ENCODE measurements at places on chromosomes 6 and 20.

- no peak for DNase-seq
These were observed 68.7 kb upstream of the SLC4A11 start for GRCh38 chr20:3307725-3308124.

- DNase-seq = no peak
These were observed 18.5 kb upstream of the ARMC12 start for GRCh38 chr6:35718375-35718736.

DNA sequence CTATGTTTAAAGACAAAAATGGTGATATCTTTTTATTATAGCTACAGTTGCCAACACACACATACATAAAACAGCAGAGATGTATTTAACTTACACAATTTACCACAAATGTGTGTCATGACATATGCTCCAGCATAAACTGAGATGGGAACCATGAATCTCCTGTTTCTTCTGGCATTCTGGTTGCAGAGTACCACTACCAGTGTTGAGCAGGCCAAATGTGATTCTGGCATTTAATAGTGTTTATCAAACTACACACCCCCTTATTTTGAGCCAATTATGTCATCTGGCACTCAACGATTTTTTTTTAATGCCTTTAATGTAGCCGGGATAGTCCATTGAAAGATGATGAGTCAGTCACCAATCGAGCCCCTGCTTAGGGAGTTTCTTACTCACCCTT is 59.0 kb upstream of the TPD52L1 start:
- DNase-seq = no peak

DNA sequence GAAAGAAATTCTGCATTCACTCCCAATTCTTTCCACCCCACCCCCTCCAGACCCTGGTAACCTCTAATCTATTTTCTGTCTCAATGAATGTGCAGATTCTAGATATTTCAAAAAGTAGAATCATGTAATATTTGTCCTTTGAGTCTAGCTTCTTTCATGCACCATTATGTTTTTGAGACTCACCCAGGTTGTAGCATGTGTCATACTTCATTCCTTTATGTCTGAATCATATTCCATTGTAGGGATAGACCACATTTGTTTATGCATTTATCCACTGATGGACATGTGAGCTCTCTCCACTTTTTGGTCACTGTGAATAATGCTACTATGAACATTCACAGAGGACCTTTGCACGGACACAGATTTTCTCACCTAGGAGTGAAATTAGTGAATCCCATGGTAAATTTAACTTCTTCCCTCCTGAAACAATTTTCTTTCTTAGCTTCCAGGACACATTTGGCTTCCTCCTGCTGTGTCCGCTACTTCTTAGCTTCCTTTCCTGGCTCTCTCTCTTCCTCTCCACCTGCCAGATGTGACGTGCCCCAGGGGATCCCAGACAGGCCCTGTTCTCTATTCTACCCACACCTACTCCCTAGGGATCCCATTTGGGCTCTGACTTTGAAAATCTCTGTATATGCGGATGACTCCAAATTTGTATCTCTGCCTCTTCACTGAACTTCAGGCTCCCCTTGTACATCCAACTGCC is 24.1 kb upstream of the ARFGEF2 start:
- DNase-seq = no peak

GRCh38 chr6:72651174-72651573 is 29.3 kb downstream of the KCNQ5 start:
- no peak for DNase-seq

DNA sequence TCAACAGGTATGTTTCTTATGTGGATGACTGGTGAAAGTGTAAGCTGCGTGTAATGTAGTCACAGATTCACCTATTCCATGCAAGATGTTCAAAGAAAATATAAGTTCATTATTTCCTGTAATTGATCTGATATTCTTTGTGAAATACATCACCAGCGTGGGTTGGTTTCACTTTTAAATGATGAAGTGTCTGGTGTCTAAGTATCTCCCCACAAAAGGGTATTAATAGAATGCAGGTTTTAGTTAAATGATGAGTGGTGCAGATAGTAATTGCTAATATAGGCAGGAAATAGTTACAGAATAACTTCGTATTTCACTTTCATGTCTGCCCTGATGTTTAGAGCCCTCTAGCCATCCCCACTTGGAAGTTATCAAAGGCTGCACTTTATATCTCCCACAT is 22.2 kb downstream of the PGBD1 start:
- no peak for DNase-seq

GRCh38 chr20:51096582-51097267 is 73.8 kb upstream of the KCNG1 start:
- no peak for DNase-seq

DNA sequence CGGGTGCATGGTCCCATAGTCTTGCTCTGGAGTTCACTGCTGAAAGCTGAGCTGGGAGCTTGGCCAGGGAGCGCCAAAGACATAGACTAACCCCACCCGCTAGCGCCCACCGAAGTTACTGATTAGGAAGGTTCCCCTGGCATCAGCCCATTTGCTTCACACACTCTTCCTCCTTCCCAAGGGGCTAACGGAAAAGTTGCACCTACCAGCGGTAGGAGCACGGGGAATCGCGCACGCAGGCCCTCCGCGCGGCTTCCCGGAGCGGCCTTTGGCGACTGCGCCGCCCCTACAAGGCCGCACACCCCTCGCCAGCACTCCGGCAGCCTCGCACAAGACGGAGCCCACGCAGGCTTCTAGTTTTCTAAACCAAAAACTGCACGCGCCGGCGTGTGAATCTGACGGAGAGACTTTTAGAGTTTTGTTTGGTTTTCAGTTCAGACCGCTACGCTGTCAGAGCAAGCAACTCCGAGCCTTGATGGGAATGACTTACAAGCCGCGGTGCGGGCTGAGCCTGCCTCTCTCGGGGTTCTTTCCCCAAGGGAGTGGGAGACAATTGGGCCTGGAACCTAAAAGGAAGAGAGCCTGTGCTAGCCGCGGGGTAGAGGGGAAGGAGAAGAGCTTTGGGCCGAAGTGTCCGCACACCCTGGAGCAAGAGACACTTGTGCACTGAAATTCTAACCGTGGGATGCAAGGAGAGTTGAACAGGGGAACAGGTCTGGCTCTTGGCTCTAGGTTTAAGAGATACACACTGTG is 891 bp upstream of the POU3F2 start:
- no peak for DNase-seq

DNA sequence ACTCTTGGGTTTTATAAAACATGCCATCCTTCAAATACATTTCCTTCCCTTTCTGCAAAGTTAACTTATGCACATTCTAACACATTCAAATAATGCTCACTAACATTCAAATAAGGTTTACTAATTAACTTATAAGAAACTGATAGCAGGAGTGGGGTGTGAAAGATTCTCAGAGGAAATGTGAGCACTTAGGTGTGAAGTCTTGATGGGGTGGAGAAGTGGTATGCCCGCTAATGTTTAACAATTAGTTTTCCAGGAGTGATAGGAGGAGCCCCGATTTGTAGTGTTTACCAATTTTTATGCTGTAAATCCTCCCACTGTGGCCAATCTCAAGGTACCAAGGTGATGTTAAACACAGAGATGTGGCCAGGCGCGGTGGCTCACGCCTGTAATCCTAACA is 18.3 kb upstream of the DSN1 start:
- no peak for DNase-seq

GRCh38 chr6:13515912-13516311 is 28.5 kb upstream of the GFOD1 start:
- no peak for DNase-seq

GRCh38 chr20:10919396-10920140 is 245.8 kb upstream of the JAG1 start:
- no peak for DNase-seq

GRCh38 chr6:6981681-6982322 is 126.0 kb upstream of the RREB1 start:
- no peak for DNase-seq

DNA sequence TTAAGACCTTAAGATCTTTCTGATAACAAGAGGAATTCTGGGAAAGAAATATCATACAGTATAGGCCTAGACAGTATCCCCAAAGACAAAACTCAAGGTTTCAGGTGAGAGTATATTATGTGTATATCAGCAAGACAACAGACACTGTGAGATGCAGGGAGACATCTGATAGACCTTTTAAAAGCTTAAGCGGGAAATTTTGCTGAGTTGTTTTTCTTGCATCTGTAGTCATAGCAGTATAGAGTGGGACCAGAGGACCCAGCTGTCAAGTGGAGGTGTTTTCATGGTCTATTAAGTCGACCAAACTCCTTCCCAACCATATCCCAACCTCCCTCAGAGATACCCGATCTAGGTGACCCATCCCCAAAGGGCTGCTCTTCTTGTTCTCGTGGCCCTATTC is 98.1 kb upstream of the THEMIS start:
- no peak for DNase-seq

DNA sequence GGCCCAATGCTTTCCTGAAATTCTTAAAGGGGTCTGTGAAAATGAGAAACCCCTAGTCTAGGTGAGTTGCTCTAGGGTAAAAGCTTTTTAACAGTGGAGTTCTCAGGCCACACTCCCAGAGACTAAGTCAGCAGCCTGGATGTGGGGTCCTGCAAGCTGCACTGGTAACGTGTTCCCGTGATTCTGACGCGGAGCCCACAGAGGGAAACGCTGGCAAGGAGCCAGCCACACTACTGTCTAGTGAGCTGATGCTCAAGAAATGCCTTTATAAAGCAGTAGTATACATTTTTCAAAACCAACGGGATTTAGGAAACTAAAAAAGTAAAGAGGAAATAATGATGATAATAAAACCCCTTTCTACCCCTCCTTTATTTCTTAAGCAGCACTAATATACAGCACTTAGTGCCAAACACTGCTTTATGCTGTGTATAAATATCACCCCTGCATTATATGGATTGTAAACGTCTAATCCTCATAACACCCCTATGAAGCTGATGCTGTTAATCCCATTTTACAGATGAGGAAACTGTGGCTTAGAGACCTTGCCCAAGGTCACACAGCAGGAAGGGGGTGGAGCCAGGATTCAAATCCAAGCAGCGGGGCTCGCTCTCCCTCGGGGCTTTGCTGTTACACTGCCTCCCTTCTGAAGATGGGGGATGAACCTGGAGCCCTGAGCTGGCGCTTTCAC is 25.0 kb downstream of the KCNK15 start:
- no peak for DNase-seq

GRCh38 chr6:105034470-105034869 is 77.6 kb downstream of the LIN28B start:
- no peak for DNase-seq

DNA sequence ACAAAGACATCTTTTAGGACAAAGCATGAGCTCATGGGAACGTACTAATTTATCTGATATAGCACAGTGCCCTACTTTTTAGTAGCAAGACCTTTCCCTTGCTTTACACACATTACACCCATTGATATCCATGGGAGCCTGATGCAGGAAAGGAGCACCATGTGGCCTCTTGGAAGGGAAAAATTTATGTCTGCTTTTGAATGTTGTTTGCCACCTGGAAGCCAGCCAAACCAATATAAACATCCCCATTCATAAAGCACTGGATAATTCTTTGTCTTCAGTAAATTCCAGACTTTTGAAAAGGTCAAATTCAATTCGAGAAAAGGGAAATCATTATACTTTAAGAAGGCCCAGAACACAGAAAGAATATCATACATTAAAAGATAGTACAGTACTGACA is 152.3 kb upstream of the BEND6 start:
- DNase-seq = no peak

DNA sequence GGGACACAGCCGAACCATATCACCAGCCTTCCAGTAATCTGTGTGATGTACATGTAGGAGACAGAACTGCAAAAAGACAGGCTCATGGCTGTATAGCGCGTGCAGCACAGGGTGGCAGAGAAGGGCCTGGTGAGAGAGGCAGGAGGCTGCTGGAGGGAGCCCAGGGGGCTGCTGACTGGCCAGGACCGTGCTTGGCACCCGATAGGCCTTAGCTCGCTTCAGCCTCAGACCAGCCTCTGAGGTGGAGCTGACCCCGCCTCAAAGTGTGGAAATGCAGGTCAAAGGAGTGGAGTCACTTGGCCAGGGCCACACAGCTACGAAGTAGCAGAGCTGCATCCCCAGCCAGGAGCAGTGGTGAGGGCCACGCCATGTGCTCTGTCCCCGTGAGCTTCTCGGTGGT is 707.6 kb downstream of the QKI start:
- no peak for DNase-seq

- no peak for DNase-seq
These were observed 87.6 kb downstream of the ASXL1 start for GRCh38 chr20:32445539-32446273.

- peak; percentile 60 for DNase-seq
These were observed 25.7 kb upstream of the TCFL5 start for GRCh38 chr20:62887152-62887859.

DNA sequence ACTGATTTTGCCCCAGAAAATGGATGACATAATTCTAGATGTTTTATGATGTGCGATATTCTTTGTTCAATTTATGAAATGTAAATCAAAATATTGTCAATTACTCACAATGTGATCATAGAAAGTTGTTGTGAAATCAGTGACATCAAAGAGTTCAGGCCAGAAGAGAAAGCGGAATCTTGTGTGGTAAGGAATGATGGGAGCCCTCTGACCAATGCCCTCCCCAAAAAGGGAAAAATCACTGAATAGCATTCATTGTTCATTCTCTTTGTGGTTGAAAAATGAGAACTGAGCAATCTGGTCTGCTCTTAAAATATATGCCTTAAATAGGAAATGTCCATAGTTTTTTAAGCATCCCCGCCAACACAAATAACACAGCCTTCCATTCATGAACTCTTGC is 247.1 kb upstream of the GRIK2 start:
- DNase-seq = no peak

DNA sequence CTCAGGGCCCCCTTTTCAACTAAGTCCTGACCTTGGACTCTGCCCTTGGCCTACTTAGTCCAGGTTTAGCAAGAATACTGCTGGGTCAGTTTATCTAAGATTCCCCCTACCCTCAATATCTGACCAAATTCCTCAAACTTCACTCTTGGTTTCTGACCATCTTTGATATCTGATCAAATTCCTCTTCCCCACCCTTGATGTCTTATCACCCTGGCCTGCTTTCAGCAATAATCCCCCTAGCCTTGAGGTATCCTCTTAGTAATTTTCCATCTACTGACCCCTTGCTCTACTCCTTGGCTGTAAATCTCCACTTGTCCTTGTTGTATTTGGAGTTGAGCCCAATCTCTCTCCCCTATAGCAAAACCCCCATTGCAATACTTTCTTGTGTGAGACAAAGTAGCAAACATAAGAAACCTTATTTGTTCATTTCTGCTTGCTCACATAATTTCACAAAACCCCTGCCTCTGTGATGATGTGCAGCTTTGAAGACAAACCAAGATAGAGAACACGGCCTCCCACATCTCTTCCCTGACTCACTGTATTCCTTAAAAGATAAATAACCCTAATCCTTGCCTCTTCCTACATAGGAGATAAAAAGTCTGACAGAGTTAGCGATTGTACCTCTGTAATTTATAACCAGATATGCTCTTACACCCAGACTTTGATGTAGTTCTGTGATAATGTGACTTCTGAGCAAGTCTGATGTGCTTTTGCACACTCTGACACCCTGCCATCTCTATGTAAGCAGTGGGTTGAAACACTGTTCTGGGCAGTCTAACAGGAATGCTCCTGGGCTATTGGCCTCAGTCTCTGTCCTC is 13.8 kb upstream of the IYD start:
- no peak for DNase-seq

- DNase-seq = no peak
These were observed 32.5 kb downstream of the TBX18 start for GRCh38 chr6:84731901-84732300.

- no peak for DNase-seq
These were observed 148.5 kb downstream of the ELOVL4 start for GRCh38 chr6:79798841-79799240.

Data from activated CD4-positive, alpha-beta T cell treated with anti-CD3 and anti-CD28 coated beads for 48 hours (primary cell).